ENCODE measurements at places on chromosomes 5 and 9.

DNA sequence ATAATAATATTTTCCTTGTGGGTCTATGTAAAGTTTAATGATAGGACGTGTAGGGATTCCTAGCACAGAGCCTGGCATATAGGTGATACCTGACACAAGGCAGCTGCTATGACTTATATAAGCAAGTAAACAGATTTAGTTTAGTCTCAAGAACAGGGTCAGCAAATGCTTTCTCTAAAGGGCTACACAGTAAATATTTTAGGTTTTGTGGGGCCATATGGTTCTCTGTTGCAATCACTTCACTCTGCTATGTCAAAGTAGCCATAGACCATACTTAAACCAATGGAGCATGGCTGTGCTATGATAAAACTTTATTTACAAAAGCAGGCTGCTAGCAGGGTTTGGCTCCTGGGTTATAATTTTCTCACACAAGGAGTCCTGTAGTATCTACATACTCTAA, 204.8 kb upstream of the KLF4 start:
- DNase-seq, result no peak

GRCh38 chr5:150208187-150209098, 18.6 kb downstream of the SLC6A7 start:
- no peak for DNase-seq

DNA sequence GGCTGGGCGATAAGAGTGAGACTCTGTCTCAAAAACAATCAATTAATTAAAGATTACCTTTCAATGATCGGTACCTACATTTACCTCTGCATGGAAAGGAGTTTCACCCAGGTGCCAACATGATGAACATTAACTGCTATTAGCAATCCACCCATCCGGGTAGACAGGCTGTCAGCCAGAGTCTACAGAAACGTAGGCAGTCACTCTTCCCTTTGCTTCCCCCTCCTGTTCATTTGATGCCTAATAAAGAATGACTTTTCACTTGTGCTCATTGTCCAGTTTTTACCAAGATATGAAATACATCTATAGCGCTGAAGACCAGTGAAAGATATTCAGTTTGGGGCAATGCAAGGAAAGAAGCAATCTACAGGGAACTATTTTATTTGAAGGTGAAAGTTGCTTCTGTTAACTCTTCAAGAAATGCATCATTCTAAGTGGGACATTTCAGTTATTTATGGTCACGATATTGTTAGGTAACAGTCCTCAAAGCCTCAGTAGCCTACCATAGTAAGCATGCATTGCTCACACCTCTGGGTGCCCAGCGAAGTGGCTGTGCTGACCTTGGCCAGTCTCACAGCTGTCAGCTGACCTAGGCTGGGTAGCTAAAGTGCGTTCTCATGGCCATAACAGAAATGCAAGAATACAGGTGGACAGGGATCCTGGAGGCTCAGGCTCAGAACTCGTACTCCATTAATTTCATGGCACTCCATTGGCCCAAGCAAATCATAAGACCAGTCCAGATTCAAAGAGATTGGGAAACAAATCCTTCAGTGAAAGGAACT, 87.2 kb upstream of the DMRT1 start:
- DNase-seq, result no peak

GRCh38 chr9:121179930-121180681, 21.6 kb downstream of the RAB14 start:
- DNase-seq, result no peak

GRCh38 chr5:122790354-122791103, 15.6 kb downstream of the SNX2 start:
- no peak for DNase-seq

Measured in K562 (cell line).